Dermis blood vessel endothelial cell (primary cell): ENCODE measurements at places on chromosomes 7 and 10.

DNA sequence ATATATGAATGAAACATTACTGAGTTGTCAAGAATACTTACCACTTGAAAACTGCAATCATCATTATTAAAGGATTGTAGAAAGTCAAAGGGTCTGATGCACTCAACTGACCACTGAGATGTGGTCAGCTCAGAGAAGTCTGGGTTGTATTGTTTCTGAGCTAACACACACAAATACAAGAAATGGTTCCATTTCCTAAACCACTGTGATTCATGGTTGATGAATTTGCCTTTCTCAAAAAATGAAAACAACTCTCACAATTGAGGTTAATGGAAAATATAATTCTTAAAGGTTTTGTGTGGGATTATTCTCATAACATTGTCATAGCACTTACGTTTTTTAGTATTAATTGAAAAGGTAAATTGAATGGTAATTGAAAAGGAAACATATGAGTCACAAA is 45.6 kb upstream of the TAS2R16 start:
- DNase-seq = peak; percentile 94

GRCh38 chr10:84214612-84215235 is 10.6 kb downstream of the LRIT2 start:
- DNase-seq = peak; percentile 15

GRCh38 chr7:17725821-17726220 is 214.5 kb downstream of the SNX13 start:
- no peak for DNase-seq

DNA sequence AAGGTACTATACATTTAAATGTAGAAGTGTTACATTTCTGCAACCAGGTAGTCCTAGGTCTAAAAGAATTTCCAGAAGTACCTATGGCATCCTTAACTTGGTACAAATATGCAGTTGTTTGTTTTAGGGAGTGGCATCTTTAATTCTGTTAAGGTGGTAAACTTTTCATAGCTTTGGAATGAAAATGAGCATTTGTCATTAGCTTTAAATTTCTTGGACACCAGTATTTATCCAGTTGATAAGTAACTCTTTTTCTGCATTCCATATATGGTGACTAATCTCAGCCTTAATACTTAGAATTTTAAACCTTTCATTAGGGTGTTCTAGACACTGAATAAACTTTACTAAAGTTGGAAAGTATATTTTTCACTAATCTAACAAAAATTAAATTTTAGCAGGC is 10.8 kb downstream of the SLF2 start:
- DNase-seq = no peak

GRCh38 chr7:51455086-51455485 is 138.5 kb upstream of the COBL start:
- DNase-seq = no peak

DNA sequence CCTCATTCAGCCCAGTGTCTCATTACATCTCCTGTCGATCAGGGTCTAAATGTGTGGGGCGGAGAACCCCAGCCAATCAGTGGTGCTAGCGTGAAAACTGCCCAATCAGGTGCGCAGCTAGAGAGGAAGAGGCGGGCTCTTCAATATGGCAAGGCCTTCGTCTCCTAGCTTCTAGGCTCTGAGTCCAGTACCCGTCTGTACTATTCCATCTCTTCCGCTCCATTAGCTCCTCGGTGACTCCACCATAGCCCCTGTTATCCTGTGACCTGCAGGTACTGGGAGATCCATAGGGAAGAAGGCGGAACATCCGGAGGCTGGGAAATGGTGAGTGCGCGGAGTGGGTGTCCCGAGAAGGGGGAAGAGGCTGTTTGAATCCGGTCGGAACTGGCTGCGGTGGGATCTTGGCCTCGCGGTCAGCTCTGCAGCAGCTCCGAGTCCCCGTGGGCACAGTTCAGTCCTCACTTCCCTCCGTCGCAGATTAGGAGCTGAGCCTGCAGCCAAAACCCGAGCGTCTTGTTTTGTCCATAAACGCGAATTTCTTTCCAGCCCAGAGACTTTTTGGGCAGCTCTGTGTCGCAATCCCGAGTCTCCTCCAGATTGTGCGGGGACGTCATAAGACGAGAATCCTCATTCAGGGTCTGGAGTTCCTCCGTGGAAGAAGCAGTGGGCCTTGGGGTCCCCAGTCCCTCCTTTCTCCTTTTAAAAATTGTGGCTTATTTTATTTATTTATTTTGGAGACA is at the start of gene ZNF727:
Gene ZNF727, plus strand, starts transcription at position 134 of the 740 bp plus-strand sequence. Its CDS starts 188 bp downstream, at position 322.
- no peak for DNase-seq

- no peak for DNase-seq
Measured at GRCh38 chr7:53101026-53101425, 65.6 kb downstream of the POM121L12 start.

GRCh38 chr7:149009527-149009926 is 18.8 kb downstream of the PDIA4 start:
- no peak for DNase-seq

DNA sequence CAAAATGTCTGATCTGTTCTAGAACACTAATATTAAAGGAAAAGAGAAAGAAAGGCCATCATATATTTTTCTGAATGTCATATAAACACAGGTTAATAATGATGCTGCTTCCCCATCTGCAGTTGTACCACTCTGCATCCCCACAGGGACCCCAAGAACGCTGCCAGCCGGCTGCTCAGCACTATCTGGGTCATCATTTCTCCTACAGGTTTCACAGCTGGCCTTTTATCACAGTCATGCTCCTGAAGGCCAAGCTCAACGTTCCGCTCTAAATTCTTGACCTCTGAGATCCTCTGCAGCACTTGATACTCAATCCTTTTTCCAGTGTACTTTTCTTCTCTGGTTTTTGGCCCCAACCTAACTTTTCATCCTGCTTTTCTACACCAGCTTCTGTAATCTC is 4.8 kb downstream of the IDI1 start:
- no peak for DNase-seq
